ENCODE measurements at places on chromosomes 4 and X.
A peak's percentile ranks its signal among the peaks of the same experiment; 100 is the strongest.

DNA sequence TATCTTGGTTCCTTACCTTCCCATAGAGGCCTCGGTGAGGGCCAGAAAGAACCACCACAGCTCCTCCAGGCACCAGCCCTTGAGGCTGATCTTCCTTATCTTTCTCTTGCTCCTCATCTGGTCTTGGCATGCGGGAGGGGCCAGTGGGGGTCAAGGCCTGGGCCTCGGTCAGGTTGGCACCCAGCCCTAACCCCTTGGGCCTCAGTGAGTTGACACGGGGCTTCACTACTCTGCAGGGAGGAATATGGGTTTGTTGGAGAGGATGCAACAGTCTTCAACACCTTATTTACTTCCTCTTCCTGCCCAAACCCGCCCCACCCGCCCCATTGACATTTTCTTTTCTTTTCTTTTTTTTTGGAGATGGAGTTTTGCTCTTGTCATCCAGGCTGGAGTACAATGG is 6.0 kb downstream of the GPKOW start:
- no peak for DNase-seq

DNA sequence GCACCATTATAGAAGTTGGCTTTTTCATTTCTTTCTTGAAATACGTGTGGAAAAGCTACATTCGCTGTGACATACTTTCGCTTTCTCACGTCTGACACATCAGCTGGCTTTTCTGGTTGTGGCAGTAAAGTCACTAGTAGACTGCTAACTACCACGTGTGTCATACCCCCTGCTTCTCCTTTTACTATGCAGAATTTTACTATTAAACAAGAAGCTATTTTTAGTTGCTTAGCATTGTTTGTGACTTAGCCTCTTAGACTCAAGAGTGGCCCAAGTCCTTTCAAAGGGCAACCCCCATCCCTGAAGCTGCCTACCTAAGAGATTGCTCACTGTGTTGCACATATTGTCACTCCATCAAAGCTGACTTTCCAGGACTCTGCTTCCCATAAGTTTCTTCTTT is 2.1 kb upstream of the IL2 start:
- DNase-seq = peak; percentile 49

DNA sequence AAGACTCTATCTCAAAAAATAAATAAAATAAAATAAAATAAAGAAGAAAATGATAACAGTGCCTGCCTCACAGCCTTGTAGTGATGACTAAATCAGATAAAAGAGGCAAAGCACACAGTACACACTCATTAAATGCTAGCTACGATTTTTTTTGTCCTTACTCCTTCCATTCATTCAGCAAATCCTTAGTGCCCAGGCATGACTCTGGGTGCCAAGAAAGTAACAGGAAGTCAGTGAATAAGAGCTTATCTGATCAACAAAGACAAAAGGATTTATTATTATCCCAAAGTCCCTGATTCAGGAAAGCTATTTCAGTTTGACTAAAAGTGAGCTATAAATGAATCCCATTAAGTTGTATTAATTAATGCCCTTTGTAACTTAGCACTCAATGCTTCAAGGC is 92.7 kb downstream of the SH3KBP1 start:
- no peak for DNase-seq

DNA sequence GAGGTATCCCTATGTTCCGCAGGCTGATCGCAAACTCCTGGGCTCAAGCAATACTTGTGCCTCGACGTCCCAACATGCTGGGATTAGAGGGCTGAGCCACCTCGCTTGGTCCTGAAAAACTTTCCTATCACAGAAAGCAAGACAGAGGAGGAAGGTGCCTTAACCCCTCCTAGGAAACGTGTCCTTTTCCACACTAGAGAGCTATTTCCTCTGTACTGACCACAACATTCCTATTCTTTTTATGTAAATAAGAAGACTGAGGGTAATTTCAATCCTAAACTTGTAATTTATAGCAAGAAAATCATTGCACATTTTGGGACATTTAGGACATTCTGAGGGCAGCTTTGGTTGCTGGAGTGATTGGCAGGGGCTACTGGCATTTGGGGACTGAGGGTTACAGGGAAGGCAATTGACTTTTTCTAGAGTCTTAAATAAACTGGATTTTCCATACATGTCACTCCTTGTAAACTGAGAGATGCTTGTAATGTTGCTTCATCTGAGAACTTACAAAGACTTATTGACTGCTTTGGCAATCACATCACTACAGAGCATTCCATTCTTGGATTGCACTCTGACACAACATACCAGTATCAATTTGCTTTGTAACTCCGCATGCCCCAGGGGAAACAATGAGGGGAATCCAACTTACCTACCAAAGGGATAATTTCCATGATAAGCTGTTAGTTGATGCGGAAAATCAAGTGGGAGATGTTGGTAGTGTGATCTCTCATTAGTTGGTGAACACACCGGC is 15.6 kb downstream of the XAGE3 start:
- no peak for DNase-seq

- DNase-seq = no peak
Measured at GRCh38 chrX:20067709-20068561, 48.8 kb downstream of the MAP7D2 start.

DNA sequence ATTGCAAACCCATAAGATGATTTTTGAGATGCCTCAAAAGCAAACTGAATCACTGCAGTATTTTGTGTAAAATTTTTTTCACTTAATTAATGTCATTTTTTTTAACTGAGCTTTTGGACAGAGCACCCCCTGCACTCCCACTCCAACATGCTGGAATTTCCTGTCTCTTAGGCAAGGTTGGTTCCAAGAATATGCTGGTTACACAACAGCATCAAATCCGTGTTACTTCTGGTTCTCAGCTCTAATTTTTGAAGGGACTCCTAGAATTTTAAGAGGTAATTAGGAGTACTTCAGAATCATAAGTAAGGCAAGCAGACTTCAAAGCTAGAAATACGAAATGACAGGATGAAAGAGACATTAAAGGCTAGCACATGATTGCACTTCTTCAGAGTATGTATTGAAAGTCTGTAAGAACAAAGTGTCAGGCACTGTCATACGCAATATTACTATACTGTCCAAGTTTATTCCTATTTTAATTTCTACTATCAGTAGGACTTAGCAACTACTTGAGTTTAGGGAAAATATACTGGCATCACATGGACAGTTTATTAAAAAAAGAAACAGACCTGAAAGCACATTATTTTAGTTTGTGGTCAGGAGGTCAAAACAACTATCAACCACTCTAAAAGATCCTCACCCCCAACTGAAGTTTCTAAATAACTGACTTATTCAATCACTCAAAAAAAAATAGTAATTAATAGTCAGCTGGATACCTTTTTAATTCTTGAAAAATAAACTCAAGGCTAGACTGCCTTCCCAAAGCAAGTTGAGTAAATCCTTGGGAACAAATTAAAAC is 1.6 kb upstream of the JCHAIN start:
- DNase-seq = no peak
